Suppressor macrophage (primary cell): ENCODE measurements at places on chromosomes 1 and 21.

GRCh38 chr1:177124577-177125278 is 39.8 kb downstream of the ASTN1 start:
- DNase-seq: no peak

DNA sequence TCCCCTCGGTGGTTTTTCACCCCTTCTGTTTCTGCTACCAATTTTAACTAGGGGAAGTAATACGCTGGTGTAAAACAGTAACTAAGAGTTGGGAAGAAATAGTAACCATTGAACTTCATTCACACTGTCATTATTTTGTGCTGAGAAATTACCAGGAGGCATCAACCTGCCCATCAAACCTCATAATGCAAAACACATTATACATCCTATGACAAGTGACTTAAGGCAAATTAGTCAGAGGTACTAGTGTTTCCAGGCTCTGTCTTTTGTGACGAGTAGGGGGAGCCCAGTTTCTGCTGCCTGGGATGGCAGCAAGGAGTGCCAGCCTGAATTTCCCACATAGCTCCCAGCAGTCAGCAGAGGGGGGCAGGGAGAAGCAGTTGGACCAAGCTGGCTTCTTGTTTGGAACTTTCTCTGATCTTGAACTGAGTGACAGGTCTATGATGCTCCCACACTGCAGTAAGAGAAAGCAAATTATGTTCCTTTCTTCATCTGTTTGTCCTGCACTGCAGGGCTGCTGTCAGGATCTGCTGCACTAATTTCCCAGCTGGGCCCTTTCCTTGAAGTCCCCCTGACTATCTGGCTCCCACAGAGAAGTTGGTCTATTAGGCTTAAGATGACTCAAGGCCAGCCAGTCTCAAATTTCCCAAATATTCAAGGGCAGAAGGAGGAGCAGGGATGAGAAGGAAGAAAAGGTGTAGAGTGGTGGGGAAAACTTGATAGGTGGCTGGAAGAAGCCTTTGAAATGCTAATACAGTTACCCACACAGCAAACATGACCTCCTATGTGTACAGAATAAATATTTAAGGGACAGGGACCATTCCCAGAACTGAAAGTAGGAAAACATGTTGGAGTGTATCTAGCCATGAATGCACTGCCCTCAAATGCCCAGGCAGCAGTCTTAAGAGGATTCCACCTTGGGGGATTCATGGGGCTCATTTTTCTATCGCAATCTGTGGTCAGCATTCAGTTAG is 322.8 kb downstream of the SEC16B start:
- DNase-seq: no peak

- DNase-seq: no peak
Observed at GRCh38 chr1:44256762-44257554, 43.7 kb downstream of the DMAP1 start.

DNA sequence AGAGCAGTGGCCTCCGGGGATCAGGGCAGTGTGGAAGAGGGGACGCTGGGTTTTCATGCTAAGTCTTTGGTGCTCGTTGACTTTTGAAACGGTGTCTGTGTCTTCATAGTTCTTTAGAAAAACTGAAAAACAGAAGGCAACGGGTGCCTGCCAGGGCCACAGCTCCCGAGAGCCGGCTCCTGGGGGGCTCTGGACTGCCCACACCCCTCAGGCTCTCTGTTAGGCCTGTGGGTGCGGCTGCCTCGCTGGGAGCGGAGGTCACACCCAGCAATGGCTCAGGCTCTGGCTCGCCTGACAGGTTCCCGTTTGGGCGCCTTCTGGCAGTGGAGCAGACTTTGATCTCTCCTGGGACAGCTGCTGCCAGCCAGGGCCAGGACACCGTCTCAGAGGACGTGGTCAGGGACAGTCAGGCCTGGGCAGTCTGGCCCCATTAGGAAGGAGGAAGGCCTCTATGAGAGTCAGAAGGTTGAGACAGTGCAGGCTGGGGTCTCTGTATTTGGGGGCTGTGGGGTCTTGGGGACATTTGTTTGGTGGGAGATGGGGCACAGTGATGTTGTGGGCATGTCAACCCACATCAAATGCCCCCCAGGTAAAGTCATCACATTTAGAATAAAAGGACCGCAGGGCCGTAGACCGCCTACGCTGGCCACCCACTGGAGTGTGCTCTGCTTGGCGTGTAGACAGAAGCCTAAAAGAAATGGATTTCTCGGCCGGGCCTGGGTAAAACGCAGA is 5.6 kb downstream of the ARHGEF16 start:
- no peak for DNase-seq

DNA sequence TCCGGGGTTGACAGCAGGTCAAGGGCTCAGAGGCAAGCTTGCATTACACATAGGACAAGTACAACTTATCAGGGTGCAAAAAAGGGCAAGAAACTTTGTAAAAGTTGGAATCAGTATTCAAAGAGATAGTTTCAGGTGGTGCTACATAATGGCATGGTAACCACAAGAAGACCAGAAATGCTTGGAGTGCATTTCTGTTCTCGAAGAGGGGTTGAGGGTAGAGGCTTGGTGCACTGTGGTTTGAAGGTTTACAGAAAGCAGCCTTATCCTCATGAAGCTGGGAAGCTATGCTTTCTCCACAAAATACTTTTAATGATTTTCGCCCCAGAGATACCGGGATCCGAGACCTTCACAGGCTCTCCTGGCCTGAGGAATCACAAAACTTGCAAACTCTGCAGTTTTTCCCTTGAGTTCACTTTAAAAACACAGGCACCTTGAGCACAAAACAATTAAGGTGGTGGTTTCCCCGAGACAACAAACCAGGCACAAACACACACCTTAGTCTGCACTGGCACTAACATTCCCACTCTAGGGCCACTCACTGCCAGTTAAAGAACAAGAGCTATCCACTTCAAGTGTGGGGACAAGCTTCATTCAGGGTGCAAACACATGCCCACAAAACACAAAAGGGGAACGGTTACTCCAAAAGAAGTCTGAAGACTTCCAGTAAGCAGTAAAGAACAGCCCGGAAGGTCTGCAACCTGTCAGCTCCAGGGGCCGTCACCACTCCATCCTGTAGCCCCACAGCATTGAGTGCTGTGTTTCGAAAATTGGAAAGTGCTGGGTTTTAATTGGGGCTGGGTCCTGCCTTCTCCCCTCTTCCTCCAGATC is 29.8 kb upstream of the NFIA start:
- no peak for DNase-seq

DNA sequence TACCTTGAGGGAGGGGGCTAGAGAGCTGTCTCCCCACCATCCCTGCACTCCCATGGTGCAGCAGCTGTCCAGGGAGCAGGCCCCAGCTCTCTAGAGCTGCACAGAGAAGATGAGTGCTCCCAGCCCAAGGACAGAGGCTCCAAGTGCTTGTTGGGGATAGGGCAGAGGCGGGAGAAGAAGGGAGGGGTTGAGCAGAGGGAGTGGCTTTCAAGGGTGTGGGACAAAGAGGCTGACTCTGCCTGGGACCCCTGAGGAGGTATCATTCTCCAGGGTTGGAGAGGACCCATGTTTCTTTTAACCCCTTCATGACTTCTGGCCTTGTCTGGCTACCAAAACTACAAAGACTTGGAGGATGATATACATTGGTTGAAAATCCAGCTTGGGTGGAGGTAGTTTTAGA is 14.6 kb downstream of the FOXD2 start:
- DNase-seq: no peak

DNA sequence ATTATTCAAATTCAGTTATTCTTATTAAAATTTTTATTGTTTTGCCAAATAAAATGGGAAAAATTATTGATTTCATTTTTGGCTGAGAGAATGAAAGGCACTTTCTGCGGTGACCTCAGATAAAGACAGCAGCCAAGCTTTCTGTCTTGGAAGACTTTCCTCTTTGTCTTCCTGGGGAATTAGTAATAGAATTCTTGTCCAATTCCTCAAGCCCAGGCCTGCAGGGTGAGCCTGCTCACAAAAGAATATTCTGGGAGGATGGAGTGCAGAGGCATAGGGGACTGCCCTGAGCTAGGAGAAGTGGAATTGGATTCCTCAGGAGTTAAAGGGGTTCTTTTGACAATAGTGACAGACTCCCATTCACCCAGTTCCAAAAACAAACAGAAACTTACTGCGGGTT is 614.5 kb upstream of the ADGRL2 start:
- no peak for DNase-seq
